ENCODE measurements at places on chromosomes 2 and 18. TPM values are rescaled to one million over a fixed set of nuclear protein-coding genes. Genes with fewer than 3 reads are reported as not detected.

- DNase-seq = peak; percentile 16
Observed at GRCh38 chr2:186460465-186460864, 25.6 kb upstream of the ZC3H15 start.

DNA sequence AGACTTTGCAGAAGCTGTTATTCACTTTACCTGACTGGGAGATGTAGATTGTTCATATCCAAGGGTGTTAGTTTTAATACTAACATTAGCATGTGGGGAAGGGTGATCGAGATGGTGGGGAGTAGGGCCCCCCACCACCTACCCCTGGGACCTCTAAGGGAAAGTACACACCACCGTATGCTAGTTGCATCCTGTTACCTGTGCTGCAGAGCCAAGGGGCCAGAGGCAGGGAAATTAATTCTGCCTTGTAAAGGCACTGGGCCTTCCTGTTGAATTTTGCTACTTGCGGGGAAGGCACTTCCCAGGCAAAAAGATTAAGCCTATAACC lies 9.0 kb downstream of the STEAP3 start:
- DNase-seq = no peak

DNA sequence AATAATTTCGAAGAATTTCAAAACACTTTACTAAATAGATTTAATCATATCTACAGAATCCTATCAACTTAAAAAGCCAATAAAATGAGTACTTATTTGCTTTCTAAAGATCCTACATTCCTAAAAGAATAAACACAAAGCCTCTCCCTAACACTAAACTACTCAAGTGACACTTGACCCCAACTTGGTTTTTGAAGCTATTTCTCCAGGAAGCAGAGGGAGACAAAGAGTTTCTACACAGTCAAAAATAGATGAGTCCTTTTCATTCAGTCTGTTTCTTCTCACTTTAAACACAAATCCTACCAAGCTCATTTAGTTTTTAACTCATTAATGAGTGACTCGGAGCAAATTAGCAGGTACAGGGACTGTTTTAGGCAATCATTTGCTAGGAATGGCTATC lies 2.1 kb downstream of the ATL2 start:
- DNase-seq = no peak

The DNAH6 gene
- polyA plus RNA-seq = 1.7 TPM

Measured in naive thymus-derived CD4-positive, alpha-beta T cell (primary cell).